ENCODE measurements at places on chromosomes 7 and 10.

- H3K27ac ChIP-seq: no peak overlapping the region
- H3K4me3 ChIP-seq: no peak overlapping the region
- no peaks in the 10 kb centered on the region for H3K36me3 ChIP-seq
- peak; percentile 50 for DNase-seq
- no peaks in the 10 kb centered on the region for H3K4me1 ChIP-seq
Observed at GRCh38 chr7:44221231-44221791, 20.5 kb downstream of the YKT6 start.

- H3K27me3 ChIP-seq: peaks cover 11% of the 10 kb centered on the region
- no peak overlapping the region for H3K27ac ChIP-seq
- H3K36me3 ChIP-seq: no peaks in the 10 kb centered on the region
- no peak for DNase-seq
- H3K4me1 ChIP-seq: no peaks in the 10 kb centered on the region
Observed at GRCh38 chr7:37287131-37287855, 161.4 kb downstream of the ELMO1 start.

GRCh38 chr7:108270385-108271015 lies 140.3 kb upstream of the LAMB4 start:
- no peak overlapping the region for H3K4me3 ChIP-seq
- no peaks in the 10 kb centered on the region for H3K27me3 ChIP-seq
- peaks cover 23% of the 10 kb centered on the region for H3K4me1 ChIP-seq
- no peak for DNase-seq
- H3K36me3 ChIP-seq: peaks cover 5% of the 10 kb centered on the region

- no peaks in the 10 kb centered on the region for H3K4me1 ChIP-seq
- DNase-seq: no peak
- H3K36me3 ChIP-seq: no peaks in the 10 kb centered on the region
- H3K27ac ChIP-seq: no peak overlapping the region
Observed at GRCh38 chr7:114790521-114790920, 131.4 kb upstream of the MDFIC start.

- H3K4me3 ChIP-seq: no peak overlapping the region
- peaks cover 4% of the 10 kb centered on the region for H3K4me1 ChIP-seq
- H3K27me3 ChIP-seq: peaks cover 50% of the 10 kb centered on the region
- H3K27ac ChIP-seq: no peak overlapping the region
- no peak for DNase-seq
Observed at GRCh38 chr10:70445718-70446657, 4.5 kb upstream of the NODAL start.

DNA sequence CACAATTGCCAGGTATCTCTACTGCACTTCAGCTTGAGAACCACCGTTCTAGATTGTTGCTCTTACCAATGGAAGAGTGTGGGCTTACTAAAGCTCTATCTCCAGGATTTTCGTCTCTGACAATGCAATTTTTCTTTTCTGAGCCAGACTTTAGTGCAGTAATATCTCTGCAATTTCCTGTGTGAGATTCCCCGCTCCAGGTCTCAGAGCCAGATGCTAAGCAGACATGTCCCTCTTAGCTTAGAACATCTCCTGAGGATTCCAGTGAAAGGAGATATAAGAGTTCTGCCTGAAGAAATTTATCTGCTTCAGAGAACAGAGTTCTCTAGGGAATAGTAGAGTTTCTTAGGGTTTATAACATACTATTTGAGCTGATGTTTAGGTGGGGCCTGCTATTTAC lies 82.0 kb downstream of the SND1 start:
- no peak overlapping the region for H3K4me3 ChIP-seq
- H3K36me3 ChIP-seq: peaks cover 27% of the 10 kb centered on the region
- DNase-seq: no peak

- no peaks in the 10 kb centered on the region for H3K27me3 ChIP-seq
- H3K36me3 ChIP-seq: no peaks in the 10 kb centered on the region
- no peak overlapping the region for H3K27ac ChIP-seq
- H3K4me1 ChIP-seq: no peaks in the 10 kb centered on the region
- no peak overlapping the region for H3K4me3 ChIP-seq
- DNase-seq: no peak
Observed at GRCh38 chr10:44520651-44521050, 135.8 kb upstream of the CXCL12 start.

GRCh38 chr10:117674646-117675045 lies 132.1 kb downstream of the EMX2 start:
- no peak for DNase-seq
- H3K36me3 ChIP-seq: no peaks in the 10 kb centered on the region
- no peaks in the 10 kb centered on the region for H3K4me1 ChIP-seq
- no peak overlapping the region for H3K27ac ChIP-seq
- H3K27me3 ChIP-seq: no peaks in the 10 kb centered on the region

GRCh38 chr7:150823043-150823442 lies 22.5 kb downstream of the TMEM176A start:
- no peak overlapping the region for H3K4me3 ChIP-seq
- no peaks in the 10 kb centered on the region for H3K36me3 ChIP-seq
- H3K4me1 ChIP-seq: no peaks in the 10 kb centered on the region

Data from Calu3 (cell line).